A549 (cell line): ENCODE measurements at places on chromosomes 7 and 10.

GRCh38 chr10:71255808-71256660 lies 43.7 kb downstream of the UNC5B start:
- DNase-seq, result no peak

DNA sequence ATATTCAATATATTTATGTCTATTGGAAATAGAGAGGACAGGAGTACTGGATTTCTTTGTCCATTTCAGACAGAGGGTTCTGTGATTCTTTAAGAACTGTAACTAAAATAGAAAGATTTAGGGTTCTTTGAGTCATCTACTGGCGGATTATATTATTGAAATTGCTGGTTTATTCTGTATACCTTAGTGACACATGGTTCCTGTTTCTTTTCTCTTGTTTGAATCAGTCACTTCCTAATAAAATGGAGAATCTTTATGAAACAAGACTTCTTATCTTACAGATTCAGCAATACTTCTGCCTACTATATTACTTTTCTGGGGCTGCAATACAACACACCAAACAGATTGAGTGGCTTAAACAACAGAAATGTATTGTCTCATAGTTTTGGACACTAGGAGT lies 20.8 kb upstream of the ZNF800 start:
- DNase-seq, result no peak

DNA sequence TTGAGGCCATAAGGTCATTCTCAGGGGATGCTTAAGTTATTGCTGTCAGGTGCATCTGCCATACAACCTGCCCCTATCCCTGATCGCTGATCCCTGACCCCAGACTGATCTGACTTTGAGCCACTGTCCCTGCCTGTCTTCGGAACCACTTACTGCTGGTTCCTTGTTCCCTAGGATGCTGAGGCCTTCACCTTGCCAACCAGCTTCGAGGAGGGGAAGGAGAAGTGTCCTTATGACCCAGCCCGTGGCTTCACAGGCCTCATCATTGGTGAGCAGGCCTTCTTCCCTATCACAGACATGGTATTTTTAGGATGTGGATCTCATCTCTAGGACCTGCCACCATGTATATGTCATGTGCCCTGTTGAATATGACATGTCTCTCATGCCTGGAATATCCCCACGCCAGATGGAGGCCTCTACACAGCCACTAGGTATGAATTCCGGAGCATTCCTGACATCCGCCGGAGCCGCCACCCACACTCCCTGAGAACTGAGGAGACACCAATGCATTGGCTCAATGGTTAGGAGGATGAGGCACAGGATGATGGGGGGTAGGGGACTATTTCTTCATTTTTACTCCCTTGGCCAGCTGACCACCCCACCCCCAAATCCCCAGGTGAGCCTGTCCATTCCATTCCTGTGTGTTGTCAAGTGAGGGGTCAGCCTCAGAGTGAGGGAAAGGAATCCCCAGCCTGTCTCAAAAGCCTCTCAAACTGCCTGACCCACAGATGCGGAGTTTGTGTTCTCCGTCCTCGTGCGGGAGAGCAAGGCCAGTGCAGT lies 9.0 kb downstream of the MRPL43 start:
- DNase-seq, result no peak

- no peak for DNase-seq
Measured at GRCh38 chr7:50868426-50869100, 85.9 kb upstream of the GRB10 start.

GRCh38 chr10:21020545-21020944 lies 123.4 kb upstream of the NEBL start:
- DNase-seq, result peak; percentile 65

GRCh38 chr10:103621783-103622125 lies 128.2 kb downstream of the NEURL1 start:
- DNase-seq, result no peak

DNA sequence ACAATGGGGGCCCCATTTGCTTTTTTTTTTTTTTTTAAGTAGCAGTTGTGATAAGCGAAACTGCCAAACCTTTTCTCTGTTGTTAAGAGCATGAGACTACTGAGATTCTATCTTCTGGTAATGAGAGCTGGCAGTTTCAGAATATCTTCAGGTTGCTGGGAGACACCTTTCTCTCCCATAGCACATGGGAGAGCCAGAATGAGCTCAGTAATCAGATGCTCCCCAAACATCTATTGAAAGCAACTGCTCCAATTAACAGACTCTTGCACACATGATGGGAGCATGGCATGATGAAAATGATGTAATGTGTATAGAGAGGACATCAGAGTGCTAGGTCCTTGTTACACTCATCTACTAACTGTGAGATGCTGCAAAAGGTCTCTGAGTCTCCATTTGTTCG lies 18.8 kb downstream of the MYO3A start:
- DNase-seq, result no peak

DNA sequence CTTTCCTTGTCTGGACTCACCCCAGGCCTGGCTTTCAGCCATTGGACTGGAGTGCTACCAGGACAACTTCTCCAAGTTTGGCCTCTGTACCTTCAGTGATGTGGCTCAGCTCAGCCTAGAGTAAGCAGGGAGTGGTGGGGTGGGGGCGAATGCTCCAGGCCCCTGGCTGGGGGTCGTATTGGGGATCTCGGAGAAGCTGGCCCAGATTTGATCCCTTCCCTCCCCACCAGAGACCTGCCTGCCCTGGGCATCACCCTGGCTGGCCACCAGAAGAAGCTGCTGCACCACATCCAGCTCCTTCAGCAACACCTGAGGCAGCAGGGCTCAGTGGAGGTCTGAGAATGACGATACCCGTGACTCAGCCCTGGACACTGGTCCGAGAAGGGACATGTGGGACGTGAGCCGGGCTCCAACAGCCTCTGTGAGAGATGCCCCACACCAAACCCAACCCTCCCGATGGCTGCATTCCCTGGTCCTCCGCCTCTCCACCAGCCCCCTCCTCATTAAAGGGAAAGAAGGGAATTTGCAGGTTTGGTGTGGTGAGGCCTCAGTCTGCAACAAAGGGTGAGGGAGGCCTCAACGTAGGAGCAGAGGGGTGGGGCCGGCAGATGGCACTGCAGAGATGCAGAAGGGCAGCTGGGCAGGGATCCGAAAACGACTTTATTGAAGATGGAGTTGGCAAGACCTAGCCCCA lies 14.8 kb downstream of the TRPV6 start:
- DNase-seq, result no peak

DNA sequence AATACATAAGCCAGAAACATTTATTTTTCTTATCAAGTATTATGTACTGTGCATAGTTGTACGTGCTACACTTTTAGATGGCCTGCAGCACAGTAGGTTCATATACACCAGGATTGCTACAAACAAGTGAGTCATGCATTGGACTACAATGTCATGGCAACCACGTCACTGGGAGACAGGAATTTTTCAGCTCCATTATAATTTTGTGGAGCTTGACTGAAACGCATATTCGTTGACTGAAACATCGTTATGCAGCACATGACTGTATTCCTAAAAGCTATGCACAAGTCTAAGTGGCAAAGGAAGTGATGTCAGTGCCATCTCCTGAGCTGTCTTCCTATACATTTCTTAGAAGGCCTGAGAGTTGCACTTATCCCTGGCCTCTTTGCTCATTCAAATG lies 871.8 kb downstream of the IPMK start:
- DNase-seq, result no peak

- DNase-seq, result no peak
Measured at GRCh38 chr7:152520861-152521302, 85.1 kb upstream of the KMT2C start.

GRCh38 chr10:22810643-22811465 lies 96.5 kb upstream of the PIP4K2A start:
- no peak for DNase-seq

- no peak for DNase-seq
Measured at GRCh38 chr10:124738441-124738840, 5.7 kb downstream of the FAM53B start.

GRCh38 chr7:11843113-11843765 lies 11.2 kb upstream of the THSD7A start:
- DNase-seq, result no peak

- no peak for DNase-seq
Measured at GRCh38 chr7:129771928-129772479, 160.5 kb downstream of the NRF1 start.

DNA sequence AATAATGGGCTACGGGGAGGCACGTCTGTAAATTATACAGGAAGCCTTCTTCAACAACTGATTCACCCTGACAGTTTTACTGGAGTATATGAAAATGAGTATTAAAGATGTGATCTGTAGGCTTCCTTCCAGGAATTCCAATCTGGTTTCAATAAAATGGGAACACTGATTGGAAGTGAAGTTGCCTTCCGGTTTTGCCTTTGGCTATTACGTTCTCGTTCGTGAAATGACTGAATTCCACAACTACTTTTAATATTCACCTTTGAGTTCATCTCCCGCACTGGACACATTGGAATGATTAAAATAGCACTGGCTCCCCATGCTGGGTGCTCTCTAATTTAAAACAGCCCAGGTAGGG lies 350.1 kb upstream of the MKI67 start:
- DNase-seq, result no peak

GRCh38 chr10:99854860-99855259 lies 72.4 kb downstream of the ABCC2 start:
- DNase-seq, result peak; percentile 41

GRCh38 chr7:94178230-94178629 lies 174.1 kb upstream of the BET1 start:
- DNase-seq, result no peak

- no peak for DNase-seq
Measured at GRCh38 chr7:152617056-152617455, 58.9 kb downstream of the XRCC2 start.

DNA sequence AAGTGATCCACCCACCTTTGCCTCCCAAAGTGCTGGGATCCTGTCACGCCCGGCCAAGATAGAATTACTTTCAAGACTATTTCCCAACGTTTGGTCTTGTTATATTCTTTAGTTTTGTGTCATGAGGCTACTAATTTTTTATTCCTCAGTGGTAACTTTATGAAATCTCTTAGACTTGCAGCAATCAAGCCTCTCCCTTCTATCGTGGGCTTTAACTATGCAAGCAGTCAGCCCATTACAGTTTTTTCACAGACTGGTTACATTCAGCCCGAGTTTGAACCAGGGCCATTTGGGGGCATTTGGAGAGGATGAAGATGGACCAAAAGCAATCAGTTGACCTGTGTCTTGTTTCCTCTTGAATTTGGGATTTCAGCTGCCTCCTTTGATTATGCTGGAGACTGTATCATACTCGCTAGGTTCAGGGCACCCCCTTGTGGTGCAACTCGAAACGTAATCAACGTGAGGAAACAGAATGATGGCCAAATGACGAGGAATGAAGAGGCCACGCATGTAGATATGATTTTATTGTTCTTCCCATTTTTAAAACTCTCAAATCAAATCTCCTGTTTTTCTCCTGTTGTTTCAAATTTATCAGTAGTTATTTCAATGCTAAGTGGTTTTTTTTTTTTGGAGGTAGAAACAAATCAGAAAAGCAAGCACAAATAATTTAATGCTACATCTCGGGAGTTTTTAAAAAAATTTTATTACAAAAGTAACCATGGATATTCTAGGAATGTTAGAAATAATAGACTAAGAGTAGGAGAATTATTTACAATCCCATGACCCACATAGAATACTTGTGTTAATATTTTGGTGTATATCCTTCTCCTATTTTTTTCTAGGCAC lies 151.6 kb downstream of the KIAA1217 start:
- DNase-seq, result peak; percentile 64

DNA sequence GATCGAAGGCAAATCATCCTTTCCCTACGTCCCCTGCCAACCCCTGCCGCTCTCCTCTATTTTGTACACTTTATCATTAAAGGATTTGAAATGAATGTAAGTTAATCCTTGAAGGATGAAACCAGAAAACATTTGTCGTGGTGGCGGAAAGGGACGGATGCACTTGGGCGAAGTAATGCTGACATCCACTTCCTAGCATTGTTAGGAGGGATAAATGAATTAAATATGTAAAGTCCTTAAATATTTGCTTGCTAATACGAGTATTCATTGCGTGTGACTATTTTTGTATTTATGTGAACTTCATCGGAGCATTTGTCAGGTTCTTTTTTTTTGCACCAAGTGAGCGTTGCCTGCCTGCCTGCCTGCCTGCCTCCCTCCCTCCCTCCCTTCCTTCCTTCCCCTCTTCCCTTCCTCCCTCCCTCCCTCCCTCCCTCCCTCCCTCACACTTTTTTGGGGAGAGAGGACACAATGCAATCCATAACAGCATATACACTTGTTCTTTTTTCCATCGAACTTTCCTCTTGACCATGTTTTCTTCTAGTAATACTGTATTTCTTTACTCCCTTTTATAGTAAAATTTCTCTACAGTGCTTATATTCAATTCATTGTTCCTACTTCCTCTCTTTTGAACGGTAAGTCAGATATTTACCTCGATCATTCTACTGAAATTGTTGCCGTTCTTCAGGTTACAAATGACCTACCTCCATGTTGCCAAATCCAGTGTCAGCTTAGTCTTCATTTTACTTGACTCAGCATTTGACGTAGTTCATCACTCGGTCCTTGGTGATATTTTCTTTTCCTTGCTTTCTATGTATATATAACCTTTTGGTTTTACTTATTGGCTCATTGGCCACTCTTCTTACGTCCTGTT lies 831 bp downstream of the CCDC7 start:
- peak; percentile 31 for DNase-seq

- no peak for DNase-seq
Measured at GRCh38 chr10:24883176-24883575, 69.2 kb downstream of the PRTFDC1 start.

DNA sequence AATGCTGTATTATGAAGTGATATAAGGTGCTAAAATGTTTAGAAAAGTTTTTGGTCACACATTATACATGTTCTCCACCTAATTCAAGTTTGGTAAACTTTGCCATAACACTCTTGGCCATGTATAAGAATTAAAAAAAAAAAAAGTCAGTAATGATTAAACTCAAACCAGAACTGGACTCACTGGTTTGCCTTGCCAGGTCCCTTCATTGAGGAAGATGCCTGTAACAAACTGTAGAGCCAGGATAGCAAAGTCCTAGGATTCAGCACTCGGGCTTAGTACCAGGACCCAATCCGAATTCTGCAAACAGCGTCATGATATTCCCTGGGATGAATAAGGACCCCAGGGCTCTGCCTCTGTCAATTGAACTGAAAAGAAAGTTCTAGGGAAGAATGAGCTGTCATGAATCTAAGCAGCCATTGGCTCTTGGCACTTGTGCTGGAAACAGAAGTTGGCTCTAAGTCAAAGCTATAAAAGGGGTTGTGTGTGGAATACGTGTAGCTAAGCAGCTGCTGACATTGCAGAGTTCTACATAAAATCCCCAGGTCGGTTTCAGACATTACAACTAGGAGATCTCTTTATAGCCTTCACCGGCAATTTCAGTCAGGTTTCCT lies 216.9 kb downstream of the C7orf25 start:
- DNase-seq, result no peak

GRCh38 chr10:26043469-26043868 lies 109.4 kb downstream of the MYO3A start:
- no peak for DNase-seq
